ENCODE measurements at places on chromosomes 1 and 21.

DNA sequence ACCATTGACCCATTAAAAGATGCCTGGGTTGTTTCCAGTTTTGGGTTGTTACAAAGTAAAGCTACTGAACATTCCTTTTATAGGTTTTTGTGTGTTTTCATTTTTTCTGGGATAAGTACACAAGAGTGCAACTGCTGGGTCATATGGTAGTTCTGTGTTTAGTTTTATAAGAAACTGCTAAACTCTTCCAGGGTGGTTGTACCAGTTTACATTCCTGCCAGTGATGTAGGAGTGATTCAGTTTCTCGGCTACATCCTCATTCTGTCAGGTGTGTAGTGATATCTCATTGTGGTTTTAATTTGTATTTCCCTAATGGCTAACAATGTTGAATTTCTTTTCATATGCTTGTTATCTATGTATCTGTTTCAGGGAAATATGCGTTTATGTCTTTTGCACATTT lies 58.5 kb upstream of the DNAJC6 start:
- no peak for DNase-seq

- no peak for DNase-seq
These were observed 7.4 kb upstream of the CTBS start for GRCh38 chr1:84581648-84582047.

GRCh38 chr1:90339811-90340210 lies 344.9 kb downstream of the ZNF326 start:
- no peak for DNase-seq

GRCh38 chr1:9300573-9300972 lies 7.9 kb downstream of the SPSB1 start:
- no peak for DNase-seq

GRCh38 chr21:39150877-39151276 lies 32.4 kb downstream of the PSMG1 start:
- no peak for DNase-seq

- no peak for DNase-seq
These were observed 322.7 kb downstream of the PTBP2 start for GRCh38 chr1:97044159-97044760.

GRCh38 chr1:109041621-109042468 lies at the start of gene WDR47:
Gene WDR47 (minus strand): TSS chr1:109042102. CDS start chr1:109023512, 18,590 bp downstream.
- peak; percentile 94 for DNase-seq

DNA sequence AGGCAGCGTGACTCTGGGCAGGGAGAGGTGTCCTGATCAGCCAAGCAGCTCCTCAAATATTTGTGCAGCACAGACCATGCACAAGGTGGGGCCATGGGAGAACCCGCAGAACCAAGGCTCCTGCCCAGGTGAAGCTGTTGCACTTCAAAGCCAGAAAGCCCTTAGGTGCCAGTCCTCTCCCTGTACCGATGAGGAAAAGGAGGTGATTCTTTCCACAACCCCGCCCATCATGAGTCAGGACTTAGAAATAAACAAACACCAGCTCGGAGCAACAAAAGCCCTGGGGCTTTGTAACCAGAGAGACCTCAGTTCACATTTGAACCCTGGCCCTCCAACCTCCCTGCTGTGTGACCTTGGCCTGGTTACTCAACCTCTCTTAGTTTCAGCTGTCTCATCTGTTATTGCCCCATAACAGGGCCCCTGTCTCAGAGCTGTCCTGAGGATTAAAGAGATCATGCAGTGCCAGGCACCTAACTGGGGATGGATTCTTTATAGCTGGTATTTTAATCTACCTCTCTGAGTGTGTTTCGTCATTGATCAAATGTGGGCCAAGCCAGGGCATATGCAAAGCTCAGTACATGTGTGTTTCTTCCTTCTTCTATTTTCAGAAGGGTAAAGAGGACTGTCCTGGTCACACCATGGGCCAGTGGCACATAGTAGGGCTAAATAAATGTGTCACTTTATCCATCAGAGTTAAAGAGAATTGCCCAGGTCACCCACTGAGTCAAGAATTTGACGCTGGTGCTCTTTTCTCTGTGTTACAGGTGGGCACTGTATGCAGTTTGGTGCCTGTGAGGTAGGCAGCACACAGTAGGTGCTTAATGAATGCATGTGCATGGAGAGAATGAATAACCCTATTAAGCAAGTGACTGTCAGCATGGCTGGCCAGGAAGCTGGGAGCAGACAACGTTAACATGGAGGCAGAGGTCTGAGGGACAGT lies 1.4 kb downstream of the LDLRAD1 start:
- DNase-seq = no peak

DNA sequence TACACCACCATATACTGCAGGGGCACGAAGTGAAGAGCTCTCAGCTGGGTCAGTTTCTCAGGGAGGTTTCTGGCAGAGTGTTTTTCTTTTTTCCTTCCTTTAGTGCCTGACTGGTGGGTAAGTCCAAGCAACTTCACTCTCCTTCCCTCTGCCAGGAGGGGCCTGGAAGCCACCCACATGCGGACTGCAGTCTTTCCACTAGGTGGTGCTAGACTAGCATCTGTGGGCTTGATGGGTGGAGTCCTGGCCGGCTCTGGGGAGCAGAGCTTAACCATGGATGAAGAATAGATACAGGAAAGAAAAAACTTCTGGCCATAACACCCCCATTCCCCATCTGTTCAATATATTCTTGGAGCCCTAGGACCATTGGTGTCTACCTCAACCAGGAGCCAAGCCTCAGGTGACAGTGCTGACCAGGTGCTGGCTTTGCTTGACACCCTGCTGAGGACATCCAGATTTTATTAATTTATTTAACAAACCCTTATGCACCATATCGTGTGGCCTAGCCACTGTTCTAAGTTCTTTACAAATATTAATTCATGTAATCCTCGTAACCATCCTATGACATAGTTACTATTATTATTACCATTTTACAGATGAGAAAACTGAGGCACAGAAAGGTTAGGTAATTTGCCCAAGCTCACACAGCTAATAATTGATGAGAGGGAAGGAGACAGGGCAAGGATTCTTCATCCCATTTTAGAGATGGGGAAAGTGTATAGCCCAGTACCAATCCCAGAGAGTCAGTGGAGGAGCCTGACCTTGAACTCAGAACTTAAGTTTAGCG lies 126.7 kb upstream of the CSF3R start:
- peak; percentile 13 for DNase-seq

GRCh38 chr1:59565611-59566410 lies 248.9 kb upstream of the HOOK1 start:
- no peak for DNase-seq

GRCh38 chr1:224736619-224737352 lies 120.7 kb downstream of the CNIH3 start:
- DNase-seq = no peak

- no peak for DNase-seq
These were observed 24.8 kb downstream of the LYPD8 start for GRCh38 chr1:248730507-248731335.

- no peak for DNase-seq
These were observed 218.6 kb downstream of the GRIK1 start for GRCh38 chr21:29721221-29721620.

GRCh38 chr1:41322835-41323234 lies 38.4 kb upstream of the FOXO6 start:
- DNase-seq = no peak

DNA sequence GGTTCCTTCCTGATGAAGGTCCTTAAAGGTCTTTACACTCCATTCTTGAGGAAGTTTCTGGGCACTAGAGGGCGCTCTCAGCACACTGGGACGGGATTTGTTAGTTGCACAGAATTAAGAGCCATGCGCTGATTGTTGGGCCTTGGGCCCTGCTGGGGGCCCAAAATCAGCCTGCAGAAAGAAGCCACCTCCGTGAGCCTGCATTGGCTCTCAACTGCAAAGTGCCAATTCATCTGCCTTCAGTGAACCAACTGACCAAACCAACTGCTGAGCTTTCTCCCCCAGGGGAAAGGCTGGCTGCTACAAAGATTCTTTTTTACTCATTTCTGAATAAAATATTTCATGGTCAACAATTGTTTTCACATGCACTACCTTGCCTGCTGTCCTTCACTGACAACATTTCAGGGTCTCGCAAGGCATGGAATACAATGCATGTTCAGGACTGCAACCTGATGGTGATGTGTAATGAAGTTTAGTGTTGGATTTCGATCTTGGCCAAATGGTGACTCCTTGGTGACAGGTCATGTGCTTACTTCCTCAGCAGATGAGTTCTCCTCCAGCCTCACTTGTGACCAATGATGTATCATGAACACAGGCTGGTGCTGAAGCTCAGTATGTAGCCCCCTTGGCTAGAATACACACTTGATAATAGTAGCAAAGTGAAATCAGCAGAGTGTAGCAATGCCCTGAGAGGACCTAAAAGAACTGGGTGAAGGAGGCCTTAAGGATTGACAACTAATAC lies 45.7 kb upstream of the PRDX6 start:
- DNase-seq = peak; percentile 66

GRCh38 chr1:172760121-172760520 lies 101.2 kb downstream of the FASLG start:
- DNase-seq = no peak

GRCh38 chr1:112470966-112471365 lies 37.8 kb upstream of the WNT2B start:
- no peak for DNase-seq

DNA sequence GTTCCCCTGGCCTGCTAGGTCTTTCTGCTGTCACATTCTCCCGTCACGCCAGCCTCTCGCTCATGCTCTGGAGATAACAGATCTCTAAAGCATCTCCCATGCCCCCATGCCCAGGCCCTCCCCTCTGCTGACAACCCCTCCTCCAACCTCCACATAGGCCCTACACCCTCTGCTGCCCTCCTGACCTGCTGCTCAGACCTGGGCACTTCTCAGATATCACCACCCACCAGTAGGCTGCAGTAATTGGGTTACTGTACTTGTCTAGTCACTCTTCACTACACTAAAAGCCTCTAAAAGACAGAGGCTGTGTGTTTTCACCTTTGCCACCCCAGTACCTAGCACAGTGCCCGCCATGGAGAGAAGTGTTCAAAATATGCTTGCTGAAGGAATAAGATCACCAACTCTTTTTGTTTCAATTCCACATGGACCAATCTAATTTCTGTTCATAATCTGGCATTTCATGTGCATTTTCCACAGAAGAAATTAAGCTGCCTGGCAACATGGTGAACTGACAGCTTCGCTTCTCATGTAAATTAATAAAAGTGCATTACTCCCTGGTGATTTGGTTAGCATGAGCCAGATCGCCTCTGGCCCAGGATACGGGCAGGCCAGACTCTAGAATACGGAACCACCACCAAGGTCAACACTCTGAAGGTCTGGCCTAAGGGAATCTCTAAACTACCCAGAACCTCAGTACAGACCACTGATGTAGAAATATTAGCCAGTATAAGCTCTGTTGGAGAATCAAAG lies 20.7 kb downstream of the LBR start:
- DNase-seq = no peak

GRCh38 chr1:159941591-159942560 lies 3.5 kb downstream of the IGSF9 start:
- no peak for DNase-seq

GRCh38 chr1:239368436-239369109 lies 17.8 kb upstream of the CHRM3 start:
- DNase-seq = no peak

GRCh38 chr1:97190326-97190725 lies 468.7 kb downstream of the PTBP2 start:
- DNase-seq = no peak

- no peak for DNase-seq
These were observed 13.2 kb downstream of the KYAT3 start for GRCh38 chr1:88979054-88979748.

DNA sequence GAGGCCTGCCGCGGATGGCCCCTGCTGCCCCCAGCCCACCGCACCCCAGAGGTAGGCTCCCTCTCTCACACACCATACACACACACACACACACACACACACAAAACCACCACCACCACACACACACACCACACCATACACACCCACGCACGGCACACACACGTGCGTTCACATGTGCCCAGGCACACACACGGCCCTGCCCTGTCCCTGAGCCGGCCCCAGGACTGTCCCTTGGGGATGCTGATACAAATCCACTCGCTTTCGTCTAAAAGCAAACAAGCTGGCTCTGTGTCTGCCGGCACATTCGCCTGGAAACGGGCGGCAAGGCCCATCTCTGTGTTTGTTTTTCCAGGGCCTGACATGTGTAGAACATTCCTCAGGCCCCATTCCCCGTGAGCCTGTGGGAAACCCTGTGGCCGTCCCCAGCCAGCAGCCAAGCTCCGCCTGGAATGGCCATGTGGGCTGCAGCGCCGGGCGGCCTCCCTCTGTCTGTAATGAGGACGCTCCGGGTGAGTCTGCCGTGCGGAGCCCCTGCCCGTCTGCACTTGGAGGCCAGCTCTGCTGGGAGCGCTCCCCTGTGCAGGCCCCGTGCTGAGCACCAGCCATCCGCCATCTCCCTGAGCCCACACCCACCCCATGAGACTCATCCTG lies 67.4 kb downstream of the DMRTB1 start:
- no peak for DNase-seq

- no peak for DNase-seq
These were observed 24.0 kb downstream of the SOX13 start for GRCh38 chr1:204096931-204097330.

GRCh38 chr1:241413974-241414373 lies 57.0 kb upstream of the RGS7 start:
- DNase-seq = no peak

DNA sequence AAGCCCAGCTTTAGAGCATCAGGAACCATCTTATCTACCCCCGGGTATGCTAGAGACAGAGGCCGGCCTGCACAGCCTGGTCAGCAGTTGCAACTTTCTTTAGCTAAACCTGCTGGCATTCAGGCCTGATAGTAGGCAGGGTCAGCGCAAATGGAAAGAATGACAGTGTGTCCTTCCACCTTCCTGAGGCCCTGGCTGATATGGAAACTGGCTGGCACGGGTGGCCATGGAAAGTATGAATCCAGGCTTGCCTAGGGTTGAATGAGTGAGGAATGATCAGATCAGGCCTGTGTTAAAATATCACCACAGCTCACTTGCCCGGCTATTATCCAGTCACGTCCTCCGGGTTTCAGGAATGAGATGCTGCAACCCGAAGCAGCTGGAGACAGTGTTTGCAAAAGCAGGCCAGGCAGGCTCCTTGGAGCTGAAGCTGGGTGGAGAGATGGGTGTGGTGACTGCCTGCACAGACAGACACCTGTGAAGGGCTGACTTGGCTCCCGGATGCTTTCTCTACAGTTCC lies 34.7 kb downstream of the RCAN1 start:
- no peak for DNase-seq

DNA sequence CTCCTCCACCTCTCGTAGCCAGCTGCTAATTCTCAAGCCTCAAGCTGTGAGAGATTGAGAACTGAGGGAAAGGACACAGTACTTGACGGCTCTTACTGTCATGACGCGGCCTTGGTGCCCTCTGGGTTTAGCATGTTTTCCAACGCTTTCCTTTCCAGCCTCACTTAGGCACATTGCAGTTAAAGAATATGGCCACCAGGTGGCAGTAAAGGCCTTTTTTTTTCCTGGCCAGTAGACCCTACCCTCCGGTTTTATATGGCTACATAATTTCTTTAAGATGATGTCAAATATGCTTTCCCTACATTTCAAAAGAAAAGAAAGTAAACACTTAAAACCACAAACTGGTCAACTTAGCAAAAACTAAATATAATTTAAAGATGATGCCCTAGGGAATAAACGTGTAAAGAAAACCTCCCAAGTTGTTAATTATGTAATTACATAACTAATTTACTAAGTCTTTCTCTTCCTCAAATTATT lies 56.8 kb upstream of the PRDX6 start:
- DNase-seq = peak; percentile 16

Data from stimulated activated CD8-positive, alpha-beta memory T cell treated with anti-CD3 and anti-CD28 coated beads, Interleukin-15, amount 100 ng/mL, for 48 hours (primary cell).